Ovary (tissue), 10 donors: ENCODE measurements at places on chromosomes 11 and 22.

DNA sequence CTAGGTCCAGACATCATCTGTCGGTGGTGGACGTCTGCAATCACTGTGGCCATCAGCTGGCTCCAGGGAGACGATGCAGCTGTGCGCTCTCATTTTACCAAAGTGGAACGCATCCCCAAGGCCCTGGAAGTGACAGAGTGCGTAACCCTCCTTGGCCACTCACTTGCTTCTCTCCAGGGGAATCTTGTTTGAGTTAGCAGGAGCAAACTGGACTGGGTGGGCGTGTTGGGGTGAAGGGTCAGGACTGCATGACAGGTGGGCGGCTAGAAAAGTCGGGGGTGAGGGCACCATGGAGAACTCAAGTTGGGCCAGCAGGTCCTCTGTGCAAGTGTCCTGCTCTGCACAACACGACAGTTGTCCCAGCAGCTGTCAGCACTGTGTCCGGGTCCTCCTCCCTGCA lies 16.2 kb downstream of the SHISA8 start:
- DNase-seq, result no peak

GRCh38 chr22:36858156-36858555 lies 2.6 kb upstream of the NCF4 start:
- DNase-seq, result no peak

GRCh38 chr11:123567466-123567865 lies 87.0 kb downstream of the SCN3B start:
- DNase-seq, result no peak

DNA sequence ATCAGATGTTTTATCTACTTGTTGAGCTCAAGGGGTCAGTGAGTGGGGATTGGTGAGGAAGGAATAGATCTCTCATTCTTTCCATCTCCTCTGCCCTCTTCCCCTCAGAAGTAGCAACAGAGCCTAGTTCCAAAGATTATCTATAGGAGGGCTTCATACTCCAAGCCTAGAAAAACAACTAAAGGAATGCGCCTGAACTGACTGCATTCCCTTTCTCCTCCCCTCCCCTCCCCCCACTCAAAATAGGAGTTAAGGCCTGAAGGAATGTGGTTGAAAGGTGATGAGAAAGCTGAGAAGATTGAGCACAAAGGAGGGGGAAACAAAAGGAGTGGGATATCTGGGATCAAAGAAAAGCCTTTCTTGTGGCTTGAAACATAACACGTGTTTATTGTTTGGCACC lies 10.5 kb downstream of the EMSY start:
- DNase-seq, result no peak

GRCh38 chr11:47886096-47886495 lies 37.9 kb upstream of the NUP160 start:
- no peak for DNase-seq

DNA sequence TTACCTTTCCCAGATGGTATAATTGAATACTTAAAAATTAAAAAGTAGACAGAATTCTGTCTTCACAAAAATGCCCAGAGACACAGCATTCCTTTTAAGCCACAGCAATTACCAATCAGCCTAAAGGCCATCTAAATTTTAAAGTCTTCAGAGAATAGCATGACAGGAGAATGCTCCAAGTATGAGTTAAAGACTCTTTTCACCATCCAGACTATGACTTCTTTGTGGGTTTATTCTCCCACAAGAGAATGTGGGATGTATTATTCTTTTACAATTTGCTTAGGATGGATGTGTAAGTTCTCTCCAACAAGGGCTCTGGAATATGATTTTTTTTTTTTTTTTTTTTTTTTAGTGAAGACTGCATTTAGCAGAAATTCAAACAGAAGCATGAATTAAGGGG lies 249.9 kb downstream of the TTC28 start:
- DNase-seq, result no peak

- no peak for DNase-seq
Observed at GRCh38 chr11:1916132-1916985, 3.1 kb upstream of the TNNT3 start.

DNA sequence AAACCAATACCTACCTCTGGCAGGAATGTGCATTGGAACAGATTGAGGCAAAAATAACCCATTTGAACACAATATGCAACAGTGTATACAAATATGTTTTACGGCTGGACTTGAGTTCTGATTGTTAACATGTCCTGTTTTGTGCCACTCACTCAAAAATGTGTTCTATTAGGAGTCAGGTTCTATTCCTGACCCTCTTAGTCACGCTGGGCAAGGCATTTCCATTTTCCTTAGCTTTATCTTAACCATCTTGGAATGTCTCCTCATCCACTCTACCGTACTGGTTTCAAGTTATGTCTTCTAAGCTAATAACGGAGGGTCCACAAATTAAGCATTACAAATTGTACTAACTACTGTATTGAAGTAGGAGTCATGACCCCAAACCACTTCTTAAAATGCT lies 78.6 kb downstream of the MAML2 start:
- DNase-seq, result no peak

DNA sequence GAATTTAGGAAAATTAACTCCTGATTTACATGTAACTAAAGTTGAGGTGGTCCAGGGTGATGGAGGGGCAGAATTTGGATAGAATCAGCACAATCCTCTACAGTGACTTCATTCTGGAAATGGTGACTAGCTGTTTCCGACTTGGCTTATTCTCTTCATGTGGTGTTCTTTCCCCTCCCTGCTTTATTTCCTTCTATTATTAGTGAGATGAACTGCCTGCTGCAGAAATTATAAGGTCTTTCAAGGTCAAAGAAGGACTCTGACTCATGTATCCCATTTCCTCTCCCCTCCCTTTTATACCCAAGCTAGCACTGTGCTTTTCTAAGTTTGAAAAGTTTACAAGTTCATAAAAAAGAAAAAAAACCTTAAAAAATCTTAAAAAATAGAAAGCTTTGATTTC lies 12.2 kb upstream of the MRPL17 start:
- DNase-seq, result no peak

- DNase-seq, result no peak
Observed at GRCh38 chr11:27358296-27358695, 4.7 kb downstream of the CCDC34 start.

GRCh38 chr11:1757861-1758610 lies 5.7 kb downstream of the CTSD start:
- no peak for DNase-seq

DNA sequence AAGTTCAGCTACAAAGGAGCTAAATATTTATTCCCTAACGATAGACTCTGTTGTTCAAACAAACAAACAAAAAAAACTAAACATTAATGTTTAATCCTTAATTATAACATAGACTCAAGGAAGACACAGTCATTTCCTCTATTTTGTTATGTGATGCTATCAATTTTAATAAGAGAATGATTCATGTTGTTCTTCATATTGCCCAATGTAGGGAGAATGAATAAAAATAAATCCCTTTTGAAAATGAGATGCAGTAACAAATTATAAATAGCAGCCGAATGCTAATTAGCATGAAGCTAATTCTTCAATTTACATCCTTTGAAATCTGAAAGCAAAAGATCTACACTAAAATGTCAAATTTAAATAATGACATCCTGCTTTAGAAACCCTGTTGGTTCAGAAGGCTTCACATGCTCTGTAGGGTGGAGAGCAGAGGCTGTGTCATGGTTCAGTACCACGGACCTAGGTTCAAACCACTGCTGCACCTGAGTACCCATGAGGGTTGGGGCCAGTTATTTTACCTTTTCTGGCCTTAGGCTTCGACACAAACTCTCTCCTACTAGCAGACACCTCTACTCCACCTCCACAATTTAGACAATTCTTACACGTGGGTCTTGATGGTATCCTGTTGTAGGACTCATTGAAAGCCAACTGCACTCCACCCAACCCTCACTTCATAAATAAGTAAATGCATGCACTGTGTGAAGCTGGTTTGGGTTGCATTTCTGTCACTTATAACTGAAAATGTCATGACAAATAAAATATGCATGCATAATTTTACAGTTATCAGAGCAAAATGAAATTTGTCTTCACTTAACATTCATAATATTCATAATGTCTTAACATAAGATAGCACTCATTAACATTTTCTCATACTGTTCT lies 89.0 kb downstream of the RRAS2 start:
- no peak for DNase-seq
